ENCODE measurements at places on chromosomes 5 and 9.

DNA sequence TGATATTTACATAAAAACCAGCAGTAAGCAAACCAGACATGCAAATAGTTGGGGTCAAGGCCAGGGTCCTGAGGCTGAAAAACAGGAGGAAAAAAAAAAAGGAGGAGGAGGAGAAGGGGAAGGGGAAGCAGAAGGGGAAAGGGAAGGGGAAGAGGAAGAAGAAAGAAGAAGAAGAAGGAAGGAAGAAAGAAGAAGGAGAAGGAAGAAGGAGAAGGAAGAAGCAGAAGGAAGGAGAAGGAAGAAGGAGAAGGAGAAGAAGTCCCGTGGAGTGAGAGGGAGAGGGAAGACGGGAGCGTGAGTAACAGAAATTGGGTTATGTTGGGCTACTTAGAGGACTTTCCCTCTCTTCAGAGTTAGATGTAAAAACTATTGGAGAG, 24.6 kb upstream of the NSG2 start:
- no peak for DNase-seq

GRCh38 chr9:87853302-87853701, 29.4 kb upstream of the SPATA31E1 start:
- no peak for DNase-seq

- DNase-seq: no peak
These were observed 82.2 kb upstream of the APC start for GRCh38 chr5:112655513-112655912.

DNA sequence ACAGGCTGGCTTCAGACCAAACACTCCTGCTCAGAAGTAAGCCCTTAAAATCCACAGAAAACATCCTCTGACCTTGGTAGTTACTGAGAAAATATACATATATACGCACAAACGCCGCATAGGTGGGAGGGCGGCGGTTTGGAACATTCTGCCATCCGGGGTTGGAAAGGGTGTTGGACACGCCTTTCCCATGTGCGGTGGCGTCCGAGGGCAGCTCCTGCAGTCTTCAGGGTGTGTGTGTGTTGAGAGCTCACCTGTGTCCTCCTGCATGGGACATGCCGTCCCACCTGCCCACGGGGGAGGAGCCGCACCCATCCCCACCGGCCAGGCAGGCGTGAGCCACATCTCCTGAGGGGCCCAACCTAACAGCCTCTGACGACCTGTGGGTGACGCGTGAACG, 28.2 kb downstream of the SLC9A3 start:
- no peak for DNase-seq

DNA sequence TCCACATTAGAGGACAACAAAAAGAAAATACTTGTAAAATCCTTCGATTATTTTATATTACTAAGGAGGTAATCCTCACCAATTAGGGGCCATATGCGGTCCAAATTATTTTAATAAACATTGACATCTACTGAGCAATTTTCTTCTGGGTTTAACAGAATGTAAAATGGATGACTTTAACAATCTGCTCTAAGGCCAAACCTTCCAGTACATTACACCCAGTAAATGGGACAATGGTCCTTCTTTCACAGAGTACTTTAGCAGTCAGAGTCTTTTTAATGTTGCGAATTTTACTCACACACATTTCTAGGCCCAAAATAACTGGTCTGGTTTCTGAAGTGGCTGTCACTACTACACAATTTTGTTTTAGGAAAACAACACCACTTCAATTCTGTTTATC, 106.9 kb downstream of the TTC39B start:
- DNase-seq: no peak

DNA sequence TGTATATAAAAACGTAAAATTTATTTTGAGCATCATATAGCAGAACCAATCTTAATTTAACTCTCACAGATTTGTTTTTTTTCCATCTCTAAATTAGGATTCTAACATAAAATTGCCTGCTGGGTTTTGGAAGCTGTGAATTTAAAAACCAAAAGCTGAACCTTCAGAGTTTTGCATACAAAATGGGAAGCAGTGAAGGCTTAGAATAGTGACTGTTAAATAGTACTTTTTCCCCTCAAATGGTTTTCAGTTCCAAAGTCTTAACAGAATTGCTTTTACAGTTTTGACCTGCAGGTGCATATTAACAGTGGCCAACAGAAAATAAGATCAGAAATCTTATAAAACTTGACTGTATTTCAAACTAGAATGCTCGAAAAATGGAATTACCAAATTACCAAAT, 55.1 kb upstream of the LVRN start:
- DNase-seq: no peak

DNA sequence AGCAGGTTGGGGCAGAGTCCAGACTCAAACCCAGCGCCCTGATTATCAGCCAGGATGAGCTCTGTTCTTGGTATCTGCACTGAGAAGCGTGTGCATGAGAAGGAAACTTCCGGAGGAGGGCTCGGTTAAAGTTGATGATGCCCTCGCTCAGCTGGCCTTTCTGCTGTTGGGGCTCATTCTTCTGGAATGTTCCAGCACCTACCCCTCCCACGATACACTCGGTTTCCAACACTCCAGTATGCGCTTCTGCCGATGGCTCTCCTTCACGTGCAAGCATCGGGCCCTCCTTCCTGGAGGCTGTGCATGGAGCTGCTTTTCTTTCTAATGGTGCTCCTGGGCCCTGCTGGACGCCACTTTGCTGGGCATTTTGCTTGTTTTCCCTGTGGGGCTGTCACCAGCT, 134.0 kb downstream of the RXRA start:
- DNase-seq: no peak

DNA sequence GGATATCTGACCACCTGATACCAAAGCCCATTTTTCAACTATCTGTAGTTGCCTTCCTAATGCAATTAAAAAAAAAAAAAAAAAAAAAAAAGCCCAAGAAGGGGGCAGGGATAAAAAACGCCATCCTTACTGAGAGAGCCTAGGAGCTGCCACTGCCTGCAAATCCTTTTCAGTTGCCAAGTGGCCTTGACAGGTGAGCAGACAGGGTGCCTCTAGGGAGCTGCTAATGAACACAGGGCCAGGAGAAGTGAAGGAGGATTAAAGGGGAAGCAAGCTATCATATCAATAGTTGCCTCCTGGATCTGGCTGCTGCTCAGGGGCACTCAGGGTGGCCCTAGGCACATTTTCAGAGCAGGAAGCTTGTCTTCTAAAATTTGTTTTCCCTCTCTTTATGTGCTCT, 547.4 kb downstream of the TLE1 start:
- DNase-seq: no peak

DNA sequence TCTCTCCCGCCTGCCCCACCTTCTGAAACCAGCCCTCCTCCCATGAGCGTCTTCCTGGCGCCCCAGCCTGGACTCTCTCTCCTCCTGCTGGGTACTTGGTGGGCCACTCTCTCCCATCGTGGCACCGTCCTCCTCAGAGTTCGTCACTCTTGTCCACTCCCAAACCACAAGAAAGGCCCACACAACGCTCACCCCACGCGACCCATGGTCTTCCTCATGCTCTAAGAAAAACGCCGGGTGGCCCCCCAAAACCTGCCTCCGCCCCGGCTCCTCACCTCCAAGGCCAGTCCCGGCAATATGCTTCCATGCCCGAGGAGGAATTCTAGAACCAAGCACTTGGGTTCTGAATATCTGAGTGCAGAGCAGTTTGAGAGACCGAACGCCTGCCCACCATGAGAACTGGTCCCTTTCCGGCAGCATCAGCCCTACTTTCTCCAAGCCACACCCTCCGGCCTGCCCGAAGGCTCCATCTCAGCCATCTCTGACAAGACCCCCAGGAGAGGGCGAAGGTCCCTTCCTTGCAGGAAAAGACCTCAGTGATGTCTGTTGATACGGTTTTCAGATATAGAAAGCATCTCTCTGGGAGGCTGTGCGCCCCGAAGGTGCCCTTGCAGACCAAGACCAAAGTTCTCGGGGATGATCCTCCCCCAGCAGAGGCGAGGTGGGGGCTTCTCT, 15.0 kb downstream of the SLC6A3 start:
- DNase-seq: no peak

DNA sequence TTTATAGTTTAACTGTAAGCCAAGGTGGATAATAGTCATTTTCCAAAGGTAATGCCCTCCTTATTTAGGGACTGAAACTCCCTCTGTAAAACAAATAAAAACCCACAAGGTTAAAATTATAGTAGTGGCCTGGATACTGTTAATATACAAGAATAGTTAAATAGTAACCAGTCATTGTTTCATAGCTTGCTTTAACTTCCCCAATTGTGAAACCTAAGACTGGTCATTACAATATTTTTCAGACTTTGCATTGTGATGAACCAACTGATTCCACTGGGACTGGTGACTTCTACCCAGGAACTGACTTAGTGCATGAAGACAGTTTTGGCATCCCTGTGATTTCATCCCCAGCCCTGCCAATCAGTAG, 162.6 kb downstream of the SMC2 start:
- no peak for DNase-seq

DNA sequence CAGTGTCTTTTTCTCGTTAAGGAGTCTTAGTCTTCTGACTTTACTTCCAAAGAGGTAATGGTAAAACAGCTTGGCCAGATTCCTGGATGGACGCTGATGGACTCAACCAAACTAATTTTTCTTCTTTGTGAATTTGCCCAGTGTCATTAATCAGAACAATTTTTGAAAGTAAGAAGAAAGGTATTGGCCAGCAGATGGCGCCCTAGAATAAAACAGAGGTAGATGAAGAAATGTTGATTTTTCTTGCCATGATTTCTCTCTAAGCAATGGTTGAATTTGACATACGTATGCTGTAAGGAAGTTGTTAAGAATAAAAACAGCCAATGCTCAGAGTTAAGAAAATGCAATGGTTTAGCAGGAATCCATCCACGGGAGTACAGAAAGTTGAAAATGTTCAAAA, 500.0 kb downstream of the DIRAS2 start:
- DNase-seq: peak; percentile 25

DNA sequence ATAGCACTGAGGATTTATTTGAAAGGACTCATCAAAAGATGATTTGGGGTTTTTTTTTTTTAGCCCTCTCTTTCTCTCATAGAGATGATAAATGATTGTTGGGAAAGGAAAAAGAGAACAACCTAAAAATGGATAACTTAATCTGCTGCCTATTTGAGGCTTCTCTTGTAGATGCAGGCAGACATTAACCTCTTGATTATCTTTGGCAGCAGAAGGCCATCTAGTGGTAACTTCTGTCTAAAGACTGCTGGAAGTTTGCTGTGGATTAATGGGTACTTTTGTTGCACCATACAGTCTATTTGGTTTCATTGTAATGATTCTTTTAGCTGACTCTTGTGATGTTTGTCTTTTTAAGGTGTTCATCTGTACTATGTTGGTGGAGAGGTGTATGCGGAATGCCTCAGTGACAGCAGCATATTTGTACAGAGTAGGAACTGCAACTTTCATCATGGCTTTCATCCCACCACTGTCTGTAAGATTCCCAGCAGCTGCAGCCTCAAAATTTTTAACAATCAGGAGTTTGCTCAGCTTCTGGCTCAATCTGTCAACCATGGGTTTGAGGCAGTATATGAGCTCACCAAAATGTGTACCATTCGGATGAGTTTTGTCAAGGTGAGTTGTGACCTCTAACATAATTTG, 18.8 kb downstream of the SMIM32 start:
- DNase-seq: peak; percentile 52

DNA sequence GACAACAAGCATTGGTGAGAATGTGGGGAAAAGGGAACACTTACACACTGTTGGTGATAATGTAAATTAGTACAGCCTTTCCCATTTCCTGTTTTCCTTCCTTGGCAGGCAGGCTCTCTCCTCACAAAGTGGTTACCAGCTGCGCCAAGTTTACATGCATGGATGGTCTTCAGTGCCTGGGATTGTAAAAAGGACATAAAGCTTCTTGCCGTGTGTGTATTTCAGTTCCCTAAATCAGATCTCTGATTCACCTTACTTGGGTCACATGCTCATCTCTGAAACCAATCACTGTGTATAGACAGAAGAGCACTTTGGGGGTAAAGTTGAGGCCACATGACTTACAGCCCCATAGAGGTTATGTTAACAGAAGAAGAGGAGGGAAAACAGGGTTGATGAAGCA, 92.8 kb downstream of the CAVIN4 start:
- no peak for DNase-seq

DNA sequence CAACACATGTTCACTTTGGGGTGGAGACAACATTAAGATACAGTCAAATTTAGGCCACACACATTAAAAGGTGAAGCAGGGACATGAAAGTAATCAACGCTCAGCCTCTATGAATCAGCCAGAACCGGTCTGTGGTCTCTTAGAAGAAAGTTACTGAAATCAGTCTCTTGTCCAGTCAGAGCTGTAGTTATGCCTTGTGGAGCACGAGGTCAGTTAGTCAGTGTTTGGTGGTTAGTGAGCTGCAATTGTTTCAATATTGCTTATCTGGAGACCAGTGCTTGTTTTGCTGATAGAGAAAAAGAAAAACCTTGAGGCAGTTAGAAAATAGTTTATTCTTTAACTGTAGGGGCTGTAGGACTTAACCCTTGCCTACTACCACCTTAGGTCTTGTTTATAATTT, 157.8 kb upstream of the RASEF start:
- peak; percentile 40 for DNase-seq

- DNase-seq: no peak
These were observed 379.2 kb downstream of the CTNND2 start for GRCh38 chr5:11525020-11525419.

DNA sequence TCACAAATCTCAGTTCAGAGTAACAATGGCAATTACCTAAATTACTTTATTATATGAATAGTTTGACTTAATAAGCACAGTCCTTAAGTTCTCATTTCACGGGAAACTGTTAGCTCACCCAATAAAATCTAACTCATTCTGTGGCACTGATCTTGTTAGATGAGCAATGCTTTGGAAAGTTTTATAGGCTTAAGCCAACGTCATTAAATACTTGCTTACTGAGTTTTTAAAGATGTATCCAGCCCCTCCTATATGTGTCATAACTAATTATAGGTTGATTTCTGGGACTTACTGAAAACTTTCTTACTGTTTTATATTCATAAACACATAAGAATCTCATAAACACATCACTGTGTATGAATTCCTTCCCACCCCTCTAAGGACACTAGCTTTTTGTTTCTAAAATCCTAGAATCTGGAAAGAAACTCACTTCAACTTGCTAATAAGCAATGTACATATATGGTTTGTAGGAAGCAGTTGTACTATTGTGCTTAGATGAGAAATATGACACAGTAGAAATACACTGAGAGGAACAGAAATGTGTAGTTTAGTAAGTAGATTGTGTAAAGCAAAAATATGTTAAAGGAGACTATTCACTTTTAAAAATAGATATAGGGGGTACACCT, 14.1 kb upstream of the MARCOL start:
- no peak for DNase-seq

DNA sequence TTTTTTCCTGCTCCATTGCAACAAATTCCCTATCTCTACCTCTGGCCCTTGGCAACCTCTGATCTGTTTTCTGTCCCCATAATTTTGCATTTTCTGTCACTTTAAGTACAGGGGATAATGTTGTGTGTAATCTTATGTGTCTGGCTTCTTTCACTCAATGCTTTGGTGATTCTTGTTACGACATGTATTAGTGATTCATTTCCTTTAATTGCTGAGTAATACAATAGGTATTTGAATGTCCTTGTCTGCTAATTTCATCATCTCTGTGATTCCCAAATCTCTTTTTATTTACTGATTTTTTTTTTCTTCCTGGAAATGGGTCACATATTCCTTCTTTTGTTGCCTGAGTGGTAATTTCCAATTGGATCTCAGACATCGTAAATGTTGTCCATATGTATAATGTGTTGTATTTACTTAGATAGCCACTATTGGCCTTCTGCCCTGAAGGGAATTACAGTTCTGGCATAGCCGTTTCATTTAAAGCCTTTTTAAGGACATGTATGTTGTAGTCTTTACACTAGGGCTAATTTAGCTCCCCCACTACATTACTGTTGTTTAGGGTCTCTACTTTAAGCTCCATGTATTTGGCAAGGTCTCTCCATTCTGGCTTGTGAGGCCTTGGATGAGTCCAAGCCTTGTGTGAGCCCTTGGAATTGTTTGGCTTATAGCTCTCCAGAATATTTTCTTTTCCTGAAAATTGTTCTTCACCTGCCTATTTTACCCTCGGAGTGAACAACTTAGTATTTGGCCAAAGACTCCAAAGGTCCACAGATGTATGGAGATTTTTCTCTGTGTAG, 683.8 kb downstream of the LRRC70 start:
- DNase-seq: no peak

All from GM20000 (cell line).